ENCODE measurements at places on chromosomes 1 and 21. TPM values are rescaled to one million over a fixed set of nuclear protein-coding genes. Genes with fewer than 3 reads are reported as not detected.

Gene SFN
- 2,642 TPM for total RNA-seq

Gene LRRC3
- total RNA-seq: 2.6 TPM

Gene SPATA45
- 0.44 TPM for total RNA-seq

Gene FMN2
- total RNA-seq: not detected

Gene ZBTB8OS
- 46.6 TPM for total RNA-seq

Gene PRRX1
- not detected for total RNA-seq

Gene OR2T35
- total RNA-seq: not detected

Gene MPZ
- total RNA-seq: 0.56 TPM

Gene SYT14
- total RNA-seq: 7.1 TPM

Gene ANKRD34A
- 1.0 TPM for total RNA-seq

Gene MCOLN2
- 2.5 TPM for total RNA-seq

Gene FBXO2
- total RNA-seq: 30.9 TPM

Gene SNRPE
- total RNA-seq: 184 TPM

Gene AKR1A1
- total RNA-seq: 144 TPM

Gene PRDM16
- not detected for total RNA-seq

Gene CCT3
- total RNA-seq: 393 TPM

Gene SLC16A4
- 1.0 TPM for total RNA-seq

Gene MAB21L3
- total RNA-seq: 0.07 TPM

Gene RCSD1
- 0.04 TPM for total RNA-seq

Gene CACNA1S
- total RNA-seq: not detected

Gene MTARC1
- total RNA-seq: 2.1 TPM

Gene GPR61
- total RNA-seq: not detected

Gene PGLYRP3
- not detected for total RNA-seq

Gene DEGS1
- total RNA-seq: 107 TPM

Gene TDRD5
- total RNA-seq: not detected

Gene TCEA3
- total RNA-seq: 0.71 TPM

Gene LCE1A
- 0.44 TPM for total RNA-seq

Gene GPR25
- not detected for total RNA-seq

Gene KIF14
- 24.9 TPM for total RNA-seq

Gene GPR37L1
- not detected for total RNA-seq

Gene MXRA8
- total RNA-seq: 0.32 TPM

Gene TMEM269
- total RNA-seq: not detected

Gene SPRR2G
- 3.1 TPM for total RNA-seq

Gene SLC9C2
- total RNA-seq: not detected

Gene CNST
- 10.3 TPM for total RNA-seq

Gene GJA5
- 1.8 TPM for total RNA-seq

Gene HTR6
- not detected for total RNA-seq

Gene CREB3L4
- 9.8 TPM for total RNA-seq

Gene BRDT
- total RNA-seq: not detected

Gene FLG2
- 0.04 TPM for total RNA-seq

Gene MTARC2
- 1.3 TPM for total RNA-seq

Gene PLA2G2C
- total RNA-seq: not detected

Gene CR1L
- total RNA-seq: not detected

Gene ADAMTS1
- 69.7 TPM for total RNA-seq

Gene INAVA
- total RNA-seq: 21.3 TPM

Gene TBX19
- total RNA-seq: 0.32 TPM

Gene SLX9
- total RNA-seq: 54.7 TPM

Gene AZIN2
- 2.4 TPM for total RNA-seq

Gene HRNR
- not detected for total RNA-seq

Gene KRTAP21-2
- total RNA-seq: not detected

Gene SPRR2A
- total RNA-seq: 3.5 TPM

Gene MCL1
- total RNA-seq: 180 TPM

Gene CCDC17
- total RNA-seq: 0.46 TPM

Gene TOMM20
- total RNA-seq: 90.6 TPM

Gene CFHR5
- not detected for total RNA-seq

Gene KLF17
- total RNA-seq: not detected

Gene C1orf122
- 42.5 TPM for total RNA-seq

Gene GUCA2B
- total RNA-seq: not detected

Gene CYP4A11
- total RNA-seq: not detected

Gene LDLRAD2
- total RNA-seq: 0.03 TPM
